ENCODE measurements at places on chromosomes 2 and 18.

DNA sequence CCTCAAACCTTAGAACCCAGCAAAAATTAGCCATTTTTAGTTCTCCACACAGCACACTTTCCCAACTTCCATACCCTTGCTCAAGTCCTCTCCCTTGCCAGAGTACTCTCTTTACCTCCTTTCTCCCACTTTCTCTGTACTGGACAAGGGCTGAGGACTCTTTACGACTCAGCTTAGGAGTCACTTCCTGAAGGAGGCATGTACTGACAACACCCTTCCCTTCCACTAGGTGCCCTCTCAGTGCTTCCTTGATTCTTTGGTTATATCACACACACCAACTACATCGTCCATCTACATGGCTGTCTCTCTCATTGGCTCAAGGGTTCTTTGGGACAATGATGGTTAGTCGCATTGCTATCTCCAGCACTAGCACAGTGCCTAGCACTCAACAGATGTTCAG is 5.2 kb upstream of the C18orf63 start:
- DNase-seq = peak; percentile 8

- no peak for DNase-seq
These were observed 111.8 kb downstream of the PRKCE start for GRCh38 chr2:45763255-45763654.

DNA sequence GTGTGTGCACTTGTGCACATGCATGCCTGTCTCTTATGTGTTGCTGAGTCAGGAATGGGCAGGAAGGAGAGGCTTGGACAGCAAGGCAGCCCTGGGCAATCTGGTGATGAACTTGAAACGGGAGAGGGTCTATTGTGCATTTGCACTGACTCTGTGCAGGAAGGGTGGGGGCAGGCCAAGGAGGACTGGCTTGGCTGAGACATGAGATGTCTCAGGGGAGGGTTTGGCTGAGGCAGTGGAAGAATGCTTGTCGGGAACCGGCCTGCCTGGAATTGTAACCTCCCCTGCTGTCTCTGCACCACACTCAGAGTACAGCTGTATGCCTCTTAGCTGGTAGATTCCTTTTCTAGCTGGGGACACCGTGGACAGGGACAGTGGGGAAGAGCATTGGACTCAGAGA is 176.1 kb upstream of the TNP1 start:
- no peak for DNase-seq

GRCh38 chr2:74415762-74416395 is 5.5 kb downstream of the C2orf81 start:
- no peak for DNase-seq

DNA sequence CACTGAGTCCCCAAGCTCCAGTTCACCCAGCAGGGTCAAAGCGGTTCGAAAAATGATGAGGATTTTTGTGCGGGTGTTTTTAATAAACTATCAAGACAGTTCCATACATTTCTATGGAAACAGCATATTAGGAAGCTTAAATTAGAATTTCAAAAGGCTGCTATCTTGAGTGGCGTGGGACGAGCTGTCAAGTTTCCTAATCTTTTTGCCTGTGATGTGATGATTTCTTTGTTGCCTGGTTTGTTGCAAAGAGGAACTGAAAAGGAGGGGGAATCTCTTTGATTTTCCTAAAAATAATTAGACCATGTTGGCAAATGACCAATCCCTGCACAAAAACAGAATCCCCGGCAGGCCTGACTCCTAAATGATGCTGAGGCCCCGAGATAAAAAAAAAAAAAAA is 66.1 kb upstream of the ATG16L1 start:
- no peak for DNase-seq

DNA sequence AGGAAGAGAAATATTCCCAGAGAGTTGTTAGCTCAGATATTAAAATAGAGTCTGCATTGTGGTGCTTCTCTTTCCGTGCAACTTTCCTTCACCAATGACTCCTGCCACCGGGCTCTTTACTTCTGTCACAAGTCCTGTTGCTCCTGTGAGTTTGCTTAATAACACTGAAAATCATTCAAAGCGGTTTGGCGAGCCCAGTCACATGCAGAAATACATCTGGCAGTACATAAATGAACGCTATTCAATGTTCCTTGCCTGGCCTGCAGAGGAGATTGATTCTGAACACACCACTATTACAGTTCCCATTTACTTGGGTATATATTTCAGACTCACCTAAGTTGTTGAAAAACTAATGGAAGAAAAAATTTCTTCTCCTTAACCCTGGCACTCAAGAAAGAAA is 276.6 kb downstream of the ZNF521 start:
- no peak for DNase-seq

DNA sequence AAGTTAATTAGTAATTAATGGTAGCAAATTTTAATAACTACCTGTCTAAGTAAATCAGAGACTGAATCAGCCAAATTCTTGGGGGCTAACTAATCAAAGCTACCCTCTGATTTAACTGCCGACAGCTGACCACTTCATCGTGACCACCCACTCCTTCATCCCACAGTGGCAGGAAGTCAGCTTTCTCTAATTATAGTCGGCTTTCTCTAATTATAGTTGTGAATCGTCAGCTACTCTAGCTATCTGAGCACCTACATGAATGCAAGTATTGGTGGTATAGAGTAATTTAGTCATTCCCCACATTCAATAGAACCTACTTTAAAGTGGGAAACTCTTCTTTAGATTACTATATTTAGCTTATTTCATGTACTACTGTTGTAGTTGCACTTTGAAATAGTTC is 185.5 kb downstream of the PTGR3 start:
- no peak for DNase-seq

- peak; percentile 10 for DNase-seq
These were observed 84.3 kb downstream of the MAP3K20 start for GRCh38 chr2:173159791-173160463.

- no peak for DNase-seq
These were observed 35.1 kb downstream of the YWHAQ start for GRCh38 chr2:9595746-9596145.

DNA sequence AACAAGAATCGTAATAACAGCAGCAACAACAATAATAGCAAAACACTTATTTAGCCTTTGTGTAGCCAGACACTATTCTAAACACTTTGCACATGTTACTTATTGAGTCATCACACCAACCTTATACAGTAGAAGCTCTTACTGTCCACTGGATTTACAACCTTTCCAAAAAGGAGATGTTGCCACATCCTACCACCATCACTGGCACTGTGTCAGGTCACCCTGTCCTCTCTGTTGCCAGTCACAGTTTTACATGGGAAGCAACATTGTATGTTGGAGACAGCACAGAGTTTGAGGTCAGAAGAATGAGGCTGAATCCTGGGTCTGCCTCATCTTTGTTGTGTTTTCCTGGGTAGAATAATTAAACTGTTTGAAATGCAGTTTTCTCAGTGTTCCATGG is 201.4 kb upstream of the EPAS1 start:
- DNase-seq = no peak

DNA sequence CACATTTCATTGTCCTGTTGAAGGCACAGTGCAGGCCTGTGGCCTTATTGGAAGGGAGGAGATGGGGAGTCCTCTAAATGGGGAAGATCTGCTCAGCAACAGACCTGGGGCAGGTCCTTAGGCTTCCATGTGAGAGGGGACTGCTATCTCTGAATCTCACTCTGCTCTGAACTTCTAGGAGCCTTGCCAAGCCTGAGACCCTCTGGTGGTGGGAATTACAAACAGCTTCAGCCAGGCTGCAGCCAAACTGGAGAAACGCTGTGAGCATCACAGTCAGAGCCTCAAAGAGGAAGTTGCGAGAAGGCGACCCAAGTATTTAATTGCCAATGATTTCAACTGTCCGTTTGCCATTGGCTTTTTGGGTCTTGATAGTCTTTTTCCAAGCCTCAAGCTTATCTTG is 66.8 kb upstream of the MC2R start:
- DNase-seq = no peak

DNA sequence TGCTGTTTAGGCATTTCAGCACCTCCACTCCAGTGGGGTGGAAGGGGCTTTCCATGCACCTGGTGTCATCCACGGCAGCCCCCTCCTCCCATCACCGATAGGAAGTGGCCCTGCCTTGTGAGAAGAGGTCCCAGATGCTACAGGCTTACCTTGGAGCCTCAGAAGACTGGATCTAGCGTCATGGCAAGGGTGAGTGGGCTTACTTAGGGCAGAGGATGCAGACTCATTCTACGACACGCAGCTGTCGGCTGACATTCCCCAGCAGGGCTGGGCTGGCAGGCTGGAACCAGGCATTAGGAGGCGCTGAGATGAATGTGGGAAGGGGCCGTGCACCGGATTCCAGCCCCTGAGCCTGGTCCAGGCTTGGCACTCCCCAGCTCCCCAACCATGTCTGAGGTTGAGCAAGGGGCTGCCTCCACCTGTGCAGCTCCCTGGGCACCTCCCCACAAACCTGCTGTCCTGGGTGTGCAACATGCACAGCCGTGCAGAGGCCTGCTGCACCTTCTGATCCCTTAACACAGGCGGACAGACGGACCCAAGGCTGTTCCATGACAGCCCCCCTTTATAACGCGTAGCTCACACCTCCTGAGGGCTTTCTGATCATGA is 1.7 kb upstream of the PRLH start:
- no peak for DNase-seq

DNA sequence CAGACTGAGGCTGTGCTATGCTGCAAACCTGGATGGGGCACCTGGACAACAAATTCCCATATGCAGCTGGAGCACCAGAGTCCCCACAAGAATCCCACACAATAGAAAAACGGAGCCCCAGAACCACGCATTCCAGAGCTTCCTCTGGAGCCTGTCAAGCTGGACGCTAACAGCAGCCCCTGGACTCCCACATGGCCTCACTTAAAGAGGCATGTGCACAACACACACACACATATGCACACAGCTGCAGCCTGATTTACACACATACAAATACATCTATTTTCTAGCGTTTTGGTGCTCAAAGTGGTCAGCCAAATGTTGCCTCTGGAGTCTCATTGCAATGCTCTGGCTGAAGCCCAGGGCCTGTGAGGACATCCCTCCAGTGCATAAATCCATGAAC is 632.7 kb upstream of the ID2 start:
- DNase-seq = no peak

DNA sequence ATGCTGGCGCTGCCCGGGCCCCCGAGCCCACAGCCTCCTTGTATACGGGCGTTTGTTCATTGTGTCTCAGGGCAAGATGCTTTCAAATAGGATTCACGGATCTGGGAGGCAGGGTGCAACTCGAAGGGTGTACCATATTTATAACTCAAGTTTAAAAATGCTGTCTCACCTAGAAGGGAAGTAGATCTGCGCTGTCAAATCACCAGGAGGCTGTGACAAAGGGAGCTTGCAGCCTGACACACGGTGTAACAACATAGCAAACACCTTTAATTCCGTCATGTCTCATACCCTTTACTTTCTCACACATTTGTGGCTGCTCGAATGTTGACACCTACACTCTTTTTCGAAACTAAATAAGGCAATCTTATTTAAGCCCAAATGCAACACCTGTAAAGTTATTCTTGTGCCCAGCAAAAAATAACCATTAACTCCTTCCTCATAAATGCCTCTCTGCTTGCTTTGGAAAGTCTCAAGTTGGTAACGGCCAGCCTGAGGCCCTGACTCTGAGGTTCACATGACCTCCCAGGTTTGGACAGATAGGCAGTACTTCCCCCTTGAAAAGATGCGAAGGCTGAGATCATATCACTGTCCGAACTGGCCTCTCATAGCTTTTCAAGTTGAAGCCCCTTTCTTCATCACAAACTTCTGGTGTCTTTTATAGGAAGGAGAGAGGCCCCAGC is 11.6 kb downstream of the ZEB2 start:
- no peak for DNase-seq

DNA sequence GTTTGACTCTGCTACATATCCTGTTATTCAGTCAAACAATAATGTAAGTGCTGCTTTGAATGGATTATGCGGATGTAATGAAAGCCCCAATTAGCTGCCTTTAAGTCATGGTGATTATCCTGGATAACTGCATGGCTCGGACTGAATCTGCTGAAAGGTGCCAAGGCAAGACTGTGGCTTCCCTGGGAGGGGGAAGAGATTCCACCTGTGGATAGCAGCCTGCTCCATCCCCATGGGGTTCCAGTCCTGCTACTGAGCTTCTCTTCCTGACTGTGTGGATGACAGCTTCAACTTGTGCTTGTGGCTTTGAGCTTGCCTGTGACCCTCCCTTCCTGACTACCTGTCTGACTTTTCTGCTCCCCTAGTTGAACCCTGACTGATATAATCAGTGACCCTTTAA is 540.0 kb upstream of the GYPC start:
- DNase-seq = no peak

GRCh38 chr18:31656754-31657153 is 27.6 kb downstream of the B4GALT6 start:
- DNase-seq = no peak
